ENCODE measurements at places on chromosomes 11 and 22. TPM values are rescaled to one million over a fixed set of nuclear protein-coding genes. Genes with fewer than 3 reads are reported as not detected.

Gene FAM111B
- total RNA-seq, result 1.00 TPM

Gene KRTAP5-11
- total RNA-seq, result not detected

Gene NELL1
- not detected for total RNA-seq

Gene DDI1
- under 0.01 TPM for total RNA-seq

Gene TREH
- total RNA-seq, result not detected

Gene OR2D2
- 0.18 TPM for total RNA-seq

Gene MOV10L1
- total RNA-seq, result 14.8 TPM

Gene MMP1
- total RNA-seq, result 655 TPM

Gene PDE2A
- 0.18 TPM for total RNA-seq

Gene VPREB1
- total RNA-seq, result not detected

Gene PDGFB
- total RNA-seq, result 0.14 TPM

Gene BARX2
- not detected for total RNA-seq

Gene FOLH1
- 0.14 TPM for total RNA-seq
